ENCODE measurements at places on chromosomes 6 and 20.
A peak's percentile ranks its signal among the peaks of the same experiment; 100 is the strongest.

GRCh38 chr20:34047917-34048316 lies 54.2 kb downstream of the RALY start:
- no peak for DNase-seq

DNA sequence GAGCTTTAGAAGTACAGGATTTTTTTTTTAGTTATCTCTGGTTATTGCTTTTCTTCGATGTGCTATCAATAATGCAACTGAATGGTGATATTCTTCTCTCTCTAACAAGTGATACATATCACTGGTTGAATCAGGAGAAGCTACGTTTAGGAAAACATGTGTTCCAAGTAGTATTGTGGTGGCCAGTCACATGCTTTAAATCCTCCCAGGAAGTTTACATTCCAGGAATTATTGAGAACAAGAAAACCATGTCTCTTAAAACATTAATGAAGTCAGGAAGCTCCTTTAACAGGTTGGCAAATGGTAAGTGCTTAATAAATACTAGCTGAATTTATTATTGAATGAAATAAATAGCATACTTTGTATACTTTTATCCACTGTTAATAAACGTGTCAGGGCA lies 371.1 kb downstream of the BCKDHB start:
- DNase-seq: no peak

- DNase-seq: no peak
Observed at GRCh38 chr6:132072271-132072670, 121.1 kb upstream of the CCN2 start.

GRCh38 chr6:110183292-110183885 lies 3.2 kb downstream of the CDC40 start:
- DNase-seq: no peak

DNA sequence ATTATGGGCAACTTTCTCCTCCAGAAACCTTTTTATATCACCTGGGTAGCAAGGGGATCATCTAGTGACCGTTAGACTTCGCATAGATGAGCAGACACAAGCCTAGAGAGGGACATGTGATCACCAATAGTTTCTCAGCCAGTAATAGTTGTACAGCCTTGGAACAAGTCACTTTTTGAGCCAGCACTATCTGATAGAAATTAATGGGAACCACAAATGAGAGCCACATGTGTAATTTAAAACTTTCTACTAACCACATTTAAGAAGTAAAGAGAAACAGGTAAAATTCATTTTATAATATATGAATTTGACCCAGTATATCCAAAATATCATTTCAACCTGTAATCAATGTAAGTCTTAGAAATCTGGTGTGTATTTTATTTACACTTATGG lies 592 bp upstream of the CTNNBL1 start:
- DNase-seq: no peak

DNA sequence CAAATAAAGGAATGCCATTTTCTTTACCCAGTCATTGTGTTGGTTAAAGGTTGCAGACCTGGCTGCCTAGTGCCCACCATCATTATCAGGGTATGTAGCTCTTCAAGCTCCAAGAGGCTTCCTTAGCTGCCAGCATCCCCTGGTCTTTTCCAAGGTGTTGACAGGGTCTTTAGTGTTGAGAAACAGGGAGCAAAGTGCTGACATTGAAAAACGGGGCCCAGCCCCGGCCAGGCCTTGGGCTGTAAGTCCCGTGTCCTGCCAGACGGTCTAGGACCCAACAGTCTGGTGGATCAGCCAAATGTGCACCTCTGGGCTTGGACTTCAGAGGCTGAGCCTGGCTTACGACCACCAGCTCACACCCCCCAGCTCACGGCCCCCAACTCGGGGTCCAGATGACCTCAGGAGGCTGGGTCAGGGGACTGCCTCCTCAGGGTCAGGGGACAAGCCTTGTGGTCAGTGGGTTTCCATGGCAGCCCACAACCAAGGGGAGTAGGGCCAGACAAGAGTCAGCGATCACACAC lies 114.4 kb upstream of the MLN start:
- no peak for DNase-seq

- no peak for DNase-seq
Observed at GRCh38 chr20:14406495-14406894, 69.1 kb upstream of the FLRT3 start.

DNA sequence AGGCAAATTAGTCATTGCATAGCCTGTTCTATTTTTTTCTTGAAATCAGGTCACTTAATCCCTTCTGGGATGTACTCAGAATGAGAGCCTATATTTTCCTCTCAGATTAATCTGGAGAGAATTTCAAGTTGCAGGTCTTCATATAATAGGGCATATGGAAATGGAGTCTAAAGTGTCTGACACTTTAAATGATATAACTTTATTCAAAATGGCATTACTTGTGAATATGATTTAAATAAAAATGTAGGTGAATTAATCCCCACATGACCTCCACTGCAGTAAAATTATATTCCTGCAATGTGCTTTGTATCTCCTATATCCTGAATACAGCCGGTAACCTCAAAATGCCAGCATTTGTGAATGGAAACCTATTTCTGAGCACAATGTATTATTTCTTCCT lies 172.5 kb upstream of the BTBD3 start:
- DNase-seq: no peak

GRCh38 chr6:3421791-3422434 lies 34.9 kb downstream of the SLC22A23 start:
- no peak for DNase-seq

- DNase-seq: no peak
Observed at GRCh38 chr6:39419607-39420006, 97.1 kb upstream of the KCNK16 start.

DNA sequence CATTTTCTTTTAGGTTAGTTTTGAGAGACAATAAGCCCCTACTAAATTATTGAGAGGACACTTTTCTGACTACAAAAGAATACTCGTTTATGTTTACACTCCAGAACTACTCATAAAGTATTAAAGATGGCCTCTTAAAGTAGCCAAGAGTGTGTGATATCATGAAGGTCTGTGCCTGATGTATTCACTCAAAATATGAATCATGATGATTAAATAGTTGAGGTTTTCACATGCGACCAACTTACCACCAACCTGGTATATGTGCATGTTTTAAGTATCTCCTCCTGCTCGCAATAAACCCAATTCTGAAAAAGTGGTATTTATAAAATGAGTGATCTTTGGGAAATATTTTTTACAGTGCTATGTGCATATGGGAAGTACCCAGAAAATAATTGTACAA lies 43.9 kb downstream of the IL20RA start:
- no peak for DNase-seq

GRCh38 chr6:14129575-14129974 lies 12.0 kb downstream of the CD83 start:
- DNase-seq: no peak

- no peak for DNase-seq
Observed at GRCh38 chr6:18997375-18997826, 610.3 kb downstream of the RNF144B start.

- DNase-seq: no peak
Observed at GRCh38 chr20:24769878-24770627, 179.0 kb upstream of the CST7 start.

- no peak for DNase-seq
Observed at GRCh38 chr6:46628498-46628897, 24.1 kb downstream of the CYP39A1 start.

GRCh38 chr6:137112067-137112355 lies 61.4 kb downstream of the IL22RA2 start:
- DNase-seq: no peak

- DNase-seq: no peak
Observed at GRCh38 chr6:102798636-102799035, 1405.1 kb downstream of the GRIK2 start.

GRCh38 chr20:62723768-62724450 lies 15.3 kb downstream of the NTSR1 start:
- DNase-seq: no peak

DNA sequence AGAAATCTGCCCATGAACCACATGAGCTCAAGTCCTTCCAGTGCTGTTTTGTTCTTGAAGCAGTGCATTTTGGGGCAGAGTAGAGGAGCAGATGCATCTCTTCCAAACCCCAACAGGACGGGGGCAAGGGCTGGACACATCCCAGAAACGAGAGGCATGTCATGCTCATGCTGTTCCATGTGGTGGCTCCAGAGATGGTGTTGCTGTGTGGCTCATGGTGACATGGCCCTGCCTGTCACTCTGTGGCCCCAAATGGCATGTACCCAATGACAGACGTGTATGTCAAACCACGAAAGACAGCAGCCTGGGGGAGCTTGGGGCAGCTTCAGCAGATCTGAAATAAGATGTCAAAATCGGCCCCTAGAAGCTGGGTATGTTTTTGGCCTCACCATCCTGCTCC lies 46.3 kb downstream of the NRN1 start:
- no peak for DNase-seq

DNA sequence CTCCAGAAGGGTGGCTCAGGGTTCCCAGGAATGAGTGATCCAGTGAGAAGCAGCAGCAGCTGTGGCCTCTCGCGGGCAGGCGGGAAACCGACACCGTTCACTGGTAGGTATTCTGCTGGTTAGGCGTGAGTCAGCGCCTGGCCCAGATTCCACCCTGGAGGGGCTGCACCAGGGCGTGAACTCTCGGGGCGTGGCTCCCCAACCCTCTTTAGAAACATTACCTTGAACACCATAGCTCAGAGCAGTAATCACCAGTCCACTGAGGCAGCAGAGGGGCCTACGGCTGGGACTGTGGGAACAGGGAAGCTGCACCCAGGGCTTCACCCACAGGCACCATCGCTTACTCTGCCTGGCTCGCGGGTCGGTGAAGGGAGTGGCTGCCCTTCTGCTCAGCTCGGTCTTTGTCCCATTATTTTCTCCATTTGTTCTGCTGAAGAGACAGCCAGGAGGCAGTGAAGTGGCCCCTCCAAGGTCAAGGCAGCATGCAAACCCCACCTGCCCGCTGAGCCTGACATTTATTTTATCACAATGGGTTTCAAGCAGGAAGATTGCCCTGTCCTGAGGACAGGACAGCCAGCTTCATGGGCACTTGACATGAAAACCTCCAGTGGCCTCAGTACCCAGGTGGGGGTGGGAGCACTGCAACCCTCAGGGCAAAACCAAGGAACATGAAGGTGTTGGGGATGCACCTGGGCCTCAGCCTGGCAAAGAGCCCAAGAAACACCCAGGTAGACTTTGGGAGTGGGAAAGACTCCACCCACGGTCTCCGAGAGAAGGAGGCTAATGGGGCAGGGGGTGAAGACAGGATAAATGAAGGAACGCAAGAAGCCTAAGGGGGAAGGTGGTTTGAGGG lies 51.0 kb upstream of the CD93 start:
- no peak for DNase-seq

- DNase-seq: peak; percentile 18
Observed at GRCh38 chr6:117483645-117484016, 1.2 kb downstream of the DCBLD1 start.

DNA sequence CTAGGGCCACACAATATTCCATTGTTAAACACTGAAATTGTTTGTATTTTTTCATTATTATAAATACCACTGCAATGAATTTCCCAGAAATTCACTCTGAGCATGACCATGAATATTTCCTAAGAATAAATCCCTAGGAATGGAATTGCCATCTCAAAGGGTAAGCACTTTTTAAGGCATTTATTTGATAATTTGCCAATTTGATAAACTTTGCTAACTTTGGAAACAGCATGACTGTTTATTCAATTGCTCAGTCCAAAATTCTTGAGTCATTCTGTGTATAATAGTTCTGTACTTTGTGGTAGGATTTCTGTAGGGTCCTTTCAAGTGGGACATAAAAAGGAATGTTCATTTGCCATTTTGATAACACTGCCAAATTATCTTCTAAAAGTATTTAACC lies 44.2 kb upstream of the TOX2 start:
- no peak for DNase-seq

DNA sequence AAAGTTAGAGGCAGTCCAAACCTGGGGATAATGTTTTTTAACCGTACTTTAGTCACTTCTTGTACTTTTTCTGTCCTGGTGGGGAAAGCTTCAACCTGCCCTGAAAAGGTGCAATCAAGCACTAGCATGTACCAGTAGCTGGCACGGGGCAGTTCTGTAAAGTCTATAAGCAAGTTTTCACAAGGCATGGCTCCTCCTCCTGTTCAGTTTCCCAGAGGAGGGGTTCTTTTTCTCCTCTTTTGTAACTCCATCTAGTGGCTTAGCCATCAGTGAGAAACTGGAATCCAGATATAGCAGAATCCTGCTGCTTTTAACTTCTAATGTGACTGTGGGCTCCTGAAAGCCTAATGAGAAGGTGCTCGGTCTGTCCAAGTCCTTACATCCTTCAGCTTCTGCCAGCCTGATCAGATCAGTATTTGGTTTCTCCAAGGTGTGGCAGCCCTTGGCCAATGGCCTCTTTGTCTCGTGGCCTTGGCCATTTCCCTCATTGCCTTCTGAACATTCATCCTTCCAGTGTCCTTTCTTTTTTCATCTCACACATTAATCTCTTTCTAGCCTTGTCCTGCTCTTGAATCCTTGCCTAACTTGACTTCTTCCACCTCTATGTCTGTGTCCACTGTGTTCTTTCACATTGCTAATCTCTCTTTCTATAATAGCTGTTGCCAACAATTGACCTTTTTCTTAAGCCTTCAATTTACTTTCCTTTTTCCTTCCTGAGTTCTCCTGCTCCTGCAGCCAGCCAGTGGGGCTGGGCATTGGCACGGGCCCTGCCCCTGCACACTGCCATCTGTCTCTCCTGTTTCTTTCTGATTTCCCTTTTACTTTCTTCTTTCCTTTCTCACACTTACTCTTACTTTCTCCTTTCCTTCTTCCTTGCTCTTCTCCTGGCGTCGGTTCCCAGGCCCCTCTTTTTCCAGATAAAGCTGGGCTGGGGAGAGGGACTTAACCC lies 222.0 kb upstream of the SYNCRIP start:
- DNase-seq: no peak

- DNase-seq: no peak
Observed at GRCh38 chr6:6587696-6588063, 840 bp upstream of the LY86 start.

- DNase-seq: no peak
Observed at GRCh38 chr6:91031581-91031980, 444.7 kb upstream of the MAP3K7 start.

DNA sequence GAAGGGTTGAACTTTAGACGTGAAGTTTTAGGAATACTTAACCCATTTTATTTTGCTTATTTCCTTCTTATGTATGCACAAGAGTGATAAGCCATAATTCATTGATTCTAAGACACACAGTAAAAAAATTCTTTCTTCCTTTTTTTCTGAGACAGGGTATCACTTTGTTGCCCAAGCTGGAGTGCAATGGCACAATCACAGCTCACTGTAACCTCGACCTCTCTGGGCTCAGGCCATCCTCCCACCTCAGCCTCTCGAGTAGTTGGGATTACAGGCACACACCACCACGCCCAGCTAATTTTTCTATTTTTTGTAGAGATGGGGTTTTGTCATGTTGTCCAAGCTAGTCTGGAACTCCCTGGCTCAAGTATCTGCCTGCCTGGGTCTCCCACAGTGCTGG lies 116.6 kb upstream of the RNF24 start:
- no peak for DNase-seq

- DNase-seq: no peak
Observed at GRCh38 chr6:39733704-39734103, 8.5 kb upstream of the KIF6 start.

DNA sequence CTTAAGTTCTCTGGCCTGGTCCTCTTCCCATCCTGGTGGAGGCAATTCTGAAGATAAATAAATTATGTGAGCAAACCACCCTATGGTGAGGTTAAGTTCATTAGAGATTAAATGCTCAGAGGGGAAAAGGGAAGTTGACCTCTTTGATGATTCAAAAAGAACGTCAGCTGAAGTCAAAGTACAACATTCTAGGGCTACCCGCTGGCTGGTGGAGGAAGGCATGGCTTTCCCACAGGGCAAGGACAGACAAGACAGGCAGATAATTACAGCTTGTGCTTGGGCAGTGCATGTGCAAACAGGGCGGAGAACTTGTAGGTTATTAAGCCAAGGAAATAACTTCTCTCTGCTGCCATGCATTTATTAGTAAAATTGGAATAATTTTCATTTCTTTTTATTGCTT lies 91.0 kb upstream of the SLC24A3 start:
- no peak for DNase-seq
